OCI-M1 (cell line): ENCODE measurements at places on chromosomes 12 and 14.

DNA sequence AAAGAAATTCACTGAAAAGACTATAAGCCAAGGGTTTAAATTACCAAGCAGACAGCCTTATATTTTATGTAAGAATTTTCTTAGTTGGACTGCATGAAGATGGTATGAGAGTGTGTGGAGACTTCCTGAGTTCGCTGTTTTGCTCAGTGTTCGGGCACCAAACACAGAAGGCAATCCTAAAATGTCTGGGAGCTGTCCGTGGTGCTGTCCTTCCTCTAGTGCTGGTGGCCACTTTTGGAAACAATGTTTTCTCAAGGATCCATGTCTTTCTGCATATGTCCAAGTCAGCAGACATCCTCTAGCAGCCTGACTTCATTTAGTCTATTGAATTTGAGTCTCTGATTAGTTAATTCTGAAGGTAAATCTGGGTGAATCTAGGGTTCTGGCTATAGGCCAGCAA, 135.8 kb downstream of the SLC8A3 start:
- peak; percentile 22 for DNase-seq

- no peak for DNase-seq
These were observed 30.7 kb downstream of the ISCA2 start for GRCh38 chr14:74524076-74524811.

DNA sequence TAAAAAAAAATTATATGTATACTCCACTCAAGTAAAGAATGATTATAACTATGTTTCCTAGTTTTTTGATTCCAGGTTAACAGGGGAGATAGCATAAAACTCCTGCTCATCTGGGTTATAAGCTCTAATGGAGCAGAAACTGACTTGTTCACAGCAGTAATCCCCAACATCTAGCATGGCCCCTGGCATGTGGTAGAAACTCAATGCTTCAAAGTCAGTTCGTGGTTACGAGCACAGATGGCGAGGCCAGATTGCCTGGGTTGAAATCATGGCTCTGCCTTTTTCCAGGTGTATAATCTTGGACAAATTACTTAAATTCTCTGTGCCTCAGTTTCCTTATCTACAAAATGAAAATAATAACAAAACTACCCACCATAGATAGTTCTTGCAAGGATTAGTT, 183.8 kb downstream of the TTC7B start:
- DNase-seq = peak; percentile 35

DNA sequence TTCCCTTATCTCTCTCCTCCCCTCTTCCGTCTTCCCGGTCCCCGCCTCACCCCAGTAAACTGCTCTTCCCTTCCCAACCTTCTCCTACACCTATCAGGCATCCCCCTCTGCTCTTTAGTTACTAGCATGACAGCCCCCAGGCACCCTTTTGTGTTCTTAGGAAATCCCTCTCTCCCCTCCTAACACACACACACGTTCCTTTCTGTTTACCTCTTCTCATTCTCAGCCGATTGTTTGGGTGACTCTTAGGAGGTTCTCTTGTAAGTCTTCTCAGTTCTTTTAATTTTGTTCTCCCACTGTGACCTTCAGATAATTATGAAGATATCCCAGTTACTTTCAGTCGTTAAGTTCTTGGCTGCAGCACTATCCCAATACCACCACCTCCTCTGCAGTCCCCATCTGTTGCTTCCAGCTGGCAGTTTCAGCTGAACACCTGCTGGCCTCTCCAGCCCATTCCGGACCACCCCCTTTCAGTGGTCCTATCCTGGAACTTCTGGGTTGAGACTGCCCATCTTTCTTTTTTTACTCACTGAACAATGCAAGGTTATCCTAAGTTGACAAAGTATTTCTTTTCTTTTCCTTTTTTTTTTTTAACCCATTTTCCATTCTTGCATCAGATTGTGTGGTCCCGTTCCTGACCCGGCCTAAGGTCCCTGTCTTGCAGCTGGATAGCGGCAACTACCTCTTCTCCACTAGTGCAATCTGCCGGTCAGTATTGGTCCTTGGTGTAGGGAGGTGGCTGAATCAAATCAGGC, 711 bp downstream of the MARS1 start:
- DNase-seq = no peak

- DNase-seq = no peak
These were observed 890 bp downstream of the AVPR1A start for GRCh38 chr12:63149909-63150712.
